Spinal cord (tissue), 10 donors: ENCODE measurements at places on chromosomes 13 and 19.

DNA sequence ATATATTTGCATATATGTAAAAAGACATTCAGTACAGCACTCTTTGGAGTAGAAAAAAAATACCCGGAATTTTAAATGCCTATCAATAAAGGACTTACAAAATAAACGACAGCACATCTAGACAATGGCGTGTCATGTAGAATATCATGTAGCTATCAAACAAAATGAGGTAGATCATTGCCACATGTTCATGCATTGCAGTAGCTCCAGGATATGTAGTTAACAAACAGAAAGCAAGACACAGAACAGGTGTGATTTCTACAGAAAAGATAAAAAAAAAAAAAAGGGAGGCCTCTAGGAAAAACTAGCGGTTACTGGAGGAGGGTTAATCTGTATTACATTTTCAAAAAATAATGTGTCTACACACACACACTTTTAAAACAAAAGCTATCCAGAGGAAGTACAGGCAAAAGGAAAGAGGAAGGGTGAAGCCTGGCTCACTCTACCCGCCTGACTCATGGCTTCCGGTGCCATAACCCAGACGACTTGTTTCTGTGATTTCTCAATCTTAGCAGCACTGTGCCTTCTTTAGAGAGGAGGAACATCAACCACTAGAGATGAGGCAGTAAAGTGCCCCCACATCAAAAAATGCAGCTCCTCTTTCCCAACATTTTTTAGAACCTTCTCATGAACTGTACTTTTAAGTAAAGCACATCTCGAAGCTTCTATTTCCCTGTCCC is 6.9 kb downstream of the KCTD12 start:
- peak; percentile 40 for DNase-seq

DNA sequence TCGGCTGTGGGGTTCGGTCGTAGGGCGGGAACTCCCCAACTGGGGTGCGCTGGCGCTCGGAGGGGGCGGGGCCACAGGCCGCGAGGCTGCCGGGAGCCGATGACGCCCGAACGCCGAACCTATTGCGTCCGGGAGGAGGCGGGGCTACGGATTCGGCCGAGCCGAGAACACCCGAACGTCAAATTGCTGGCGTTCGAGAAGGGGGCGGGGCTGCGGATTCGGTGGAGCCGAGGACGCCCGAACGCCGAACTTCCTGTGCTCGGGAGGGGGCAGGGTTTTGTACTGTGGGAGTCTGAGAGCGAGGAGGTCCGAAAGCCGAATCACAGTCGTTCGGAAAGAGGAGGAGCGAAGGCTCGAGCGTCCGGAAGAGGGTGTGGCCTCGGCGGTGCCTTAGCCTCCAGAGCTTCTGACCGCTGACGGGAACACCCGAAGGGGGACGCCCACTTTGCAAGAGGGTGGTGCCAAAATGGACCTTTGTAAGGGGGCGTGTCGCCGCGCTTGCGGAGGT is 551 bp upstream of the TSEN34 start:
- DNase-seq = peak; percentile 98

- no peak for DNase-seq
Observed at GRCh38 chr13:33743438-33744368, 74.2 kb upstream of the RFC3 start.

DNA sequence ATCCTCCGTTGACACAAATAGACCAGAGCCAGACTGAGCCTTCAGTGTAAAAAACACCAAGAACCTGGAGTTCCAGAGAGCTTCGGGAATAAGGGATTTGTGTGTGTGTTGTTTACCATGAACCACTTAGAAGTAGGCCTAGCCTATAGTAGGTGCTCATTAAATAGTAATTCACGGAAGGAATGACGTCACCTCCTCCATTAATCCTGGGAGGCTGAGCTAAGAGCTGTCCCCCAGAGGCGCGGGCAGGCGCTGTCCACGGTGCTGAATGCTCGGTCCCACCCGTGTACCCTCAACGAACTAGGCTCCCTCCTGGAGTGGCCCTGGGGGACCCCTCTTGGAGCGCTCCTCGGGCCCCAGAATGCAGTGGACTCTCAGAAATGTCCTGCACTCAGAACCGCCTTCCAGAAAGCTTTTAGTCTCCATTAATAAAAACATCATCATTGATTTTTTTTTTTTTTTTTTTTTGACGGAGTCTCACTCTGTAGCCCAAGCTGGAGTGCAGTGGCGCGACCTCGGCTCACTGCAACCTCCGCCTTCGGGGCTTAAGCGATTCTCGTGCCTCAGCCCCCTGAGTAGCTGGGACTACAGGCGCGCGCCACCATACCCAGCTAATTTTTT is 6.5 kb downstream of the UNC13A start:
- DNase-seq = no peak

GRCh38 chr19:45172173-45172572 is 5.9 kb downstream of the TRAPPC6A start:
- DNase-seq = no peak

GRCh38 chr13:99806671-99807070 is 164.9 kb downstream of the ZIC5 start:
- no peak for DNase-seq
